Liver (tissue), 10 donors: ENCODE measurements at places on chromosomes 6 and 20.

- no peak overlapping the region for H3K27ac ChIP-seq
- no peak overlapping the region for H3K4me3 ChIP-seq
- no peak for DNase-seq
- no peaks in the 10 kb centered on the region for H3K27me3 ChIP-seq
- peaks cover 2% of the 10 kb centered on the region for H3K4me1 ChIP-seq
- no peaks in the 10 kb centered on the region for H3K36me3 ChIP-seq
Observed at GRCh38 chr6:166194914-166195859, 27.5 kb upstream of the TBXT start.

DNA sequence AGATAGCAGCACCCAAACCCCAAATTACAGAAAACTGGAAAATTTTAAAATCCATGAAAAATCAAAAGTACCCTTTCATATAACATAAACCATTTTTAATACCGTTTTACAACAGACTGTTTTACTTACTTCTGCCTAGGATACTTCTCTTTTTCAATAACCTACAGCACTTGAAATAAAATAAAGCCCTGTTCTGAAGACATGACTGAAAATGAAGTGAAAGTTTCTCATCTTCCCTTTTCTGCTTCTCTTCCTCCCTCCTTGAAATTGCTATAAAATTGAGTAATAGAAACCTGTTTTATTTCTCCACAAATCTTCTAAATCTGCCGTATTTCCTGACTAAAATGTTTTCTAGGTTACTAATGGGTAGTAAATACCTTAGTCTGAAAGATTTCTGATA, 20.3 kb downstream of the MMS22L start:
- DNase-seq: no peak
- no peaks in the 10 kb centered on the region for H3K4me1 ChIP-seq
- no peak overlapping the region for H3K4me3 ChIP-seq
- no peaks in the 10 kb centered on the region for H3K27me3 ChIP-seq
- no peak overlapping the region for H3K27ac ChIP-seq

DNA sequence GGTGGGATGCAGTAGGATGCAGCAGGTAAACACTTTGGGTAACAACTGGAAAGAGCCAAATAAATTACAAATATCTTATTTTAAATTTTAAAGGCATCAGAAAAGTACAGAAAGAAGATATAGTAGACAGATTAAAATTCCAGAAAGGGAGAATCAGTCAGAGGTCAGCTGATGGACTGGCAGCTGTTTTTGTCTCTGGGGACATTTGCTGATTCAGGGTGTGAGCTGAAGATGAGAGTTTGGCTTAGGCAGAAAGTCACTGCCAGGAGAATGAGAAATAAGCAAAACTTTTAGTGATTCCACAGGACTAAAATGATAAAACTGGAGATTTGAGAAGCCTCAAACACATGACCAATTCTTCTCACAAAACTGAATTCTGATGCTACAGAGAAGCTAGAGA, 39.5 kb downstream of the AHI1 start:
- H3K4me3 ChIP-seq: no peak overlapping the region
- no peak overlapping the region for H3K27ac ChIP-seq
- DNase-seq: no peak
- peaks cover 6% of the 10 kb centered on the region for H3K4me1 ChIP-seq
- peaks cover 3% of the 10 kb centered on the region for H3K36me3 ChIP-seq

DNA sequence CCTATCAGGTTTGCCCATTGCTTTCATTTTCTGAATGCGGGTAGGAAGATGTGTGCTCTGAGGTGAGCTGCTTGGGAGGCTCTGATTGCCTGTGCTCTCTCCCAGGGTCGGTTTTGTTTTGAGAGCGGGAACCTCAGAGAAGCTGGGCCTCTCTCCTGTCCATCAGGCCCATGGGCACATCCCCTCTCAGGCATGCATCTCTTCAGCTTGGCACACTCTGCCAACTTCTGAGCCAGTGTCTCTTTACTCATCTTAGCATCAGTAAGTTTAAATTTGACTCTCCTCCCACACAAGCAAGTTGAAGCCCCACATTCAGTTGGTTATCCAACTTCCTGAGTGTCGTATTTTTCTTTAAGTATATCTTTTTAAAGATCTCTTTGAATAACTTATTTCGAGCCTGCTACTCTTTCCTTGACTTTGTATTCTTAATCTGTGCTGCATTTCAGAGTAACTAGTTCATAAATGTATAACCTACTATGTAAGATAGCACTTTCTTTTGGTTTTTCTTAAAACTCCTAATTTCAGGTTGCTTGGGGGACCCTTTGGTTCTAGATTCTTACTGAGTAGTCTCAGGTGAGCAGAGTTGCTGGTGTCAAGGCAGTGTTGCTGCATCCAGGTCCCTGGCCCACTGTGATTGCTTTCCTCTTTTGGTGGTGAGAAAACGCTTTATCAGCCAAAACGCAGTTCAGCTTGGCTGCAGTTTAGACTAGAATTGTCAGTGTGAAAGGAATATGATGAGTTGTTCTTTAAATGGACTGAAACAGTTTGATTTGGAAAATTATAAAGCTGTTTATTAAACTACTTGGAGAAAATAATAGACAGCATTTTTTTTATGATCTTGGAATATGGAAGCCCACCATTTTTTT, 54.8 kb downstream of the SNX9 start:
- H3K27me3 ChIP-seq: no peaks in the 10 kb centered on the region
- no peaks in the 10 kb centered on the region for H3K4me1 ChIP-seq
- peaks cover 9% of the 10 kb centered on the region for H3K36me3 ChIP-seq
- H3K27ac ChIP-seq: no peak overlapping the region
- no peak overlapping the region for H3K4me3 ChIP-seq

GRCh38 chr6:72968704-72969103, 256.6 kb downstream of the KHDC1L start:
- H3K27ac ChIP-seq: no peak overlapping the region
- H3K27me3 ChIP-seq: no peaks in the 10 kb centered on the region
- no peaks in the 10 kb centered on the region for H3K4me1 ChIP-seq
- no peak overlapping the region for H3K4me3 ChIP-seq
- DNase-seq: no peak

DNA sequence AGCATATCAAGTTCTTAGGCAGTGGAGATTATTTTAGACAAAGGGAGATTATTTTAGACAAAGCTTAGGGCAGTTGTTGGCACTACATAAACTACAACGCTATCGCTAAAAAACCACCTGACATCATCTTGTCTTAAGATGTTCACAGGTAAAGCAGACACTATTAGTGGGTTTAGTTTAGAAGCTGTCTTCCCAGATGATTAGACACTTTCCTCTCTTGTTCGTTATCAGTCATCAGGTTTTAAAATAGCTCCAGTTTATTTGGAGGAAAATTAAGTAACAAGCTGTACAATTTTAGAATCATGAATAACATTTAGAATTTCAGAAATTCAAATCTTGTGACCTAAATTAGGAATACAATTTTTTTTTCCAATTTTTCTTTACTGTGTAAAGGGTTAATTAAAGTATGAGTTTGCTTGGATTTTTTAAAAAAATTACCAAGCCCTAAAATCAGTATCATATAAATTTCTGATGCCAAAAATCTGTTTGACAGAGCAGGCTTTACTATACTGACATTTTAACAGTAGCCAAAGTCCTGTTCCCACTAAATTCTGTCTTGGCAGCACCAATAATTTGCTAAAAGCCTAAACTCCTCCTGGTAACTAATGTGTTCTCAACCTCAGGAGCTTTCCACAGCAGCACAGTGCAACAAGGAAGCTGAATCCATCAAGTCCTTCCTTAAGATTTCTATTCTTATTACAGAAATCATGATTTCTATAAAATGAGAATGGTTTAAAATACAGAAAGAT, 109.0 kb downstream of the HIVEP2 start:
- no peaks in the 10 kb centered on the region for H3K36me3 ChIP-seq
- no peaks in the 10 kb centered on the region for H3K27me3 ChIP-seq
- no peak overlapping the region for H3K4me3 ChIP-seq

GRCh38 chr20:32455171-32455900, 97.2 kb downstream of the ASXL1 start:
- no peaks in the 10 kb centered on the region for H3K27me3 ChIP-seq
- H3K4me1 ChIP-seq: peaks cover 18% of the 10 kb centered on the region
- DNase-seq: no peak
- H3K36me3 ChIP-seq: no peaks in the 10 kb centered on the region
